Stimulated activated naive CD8-positive, alpha-beta T cell treated with anti-CD3 and anti-CD28 coated beads, Interleukin-15, Interleukin-2, amounts not matched to agents 100 U/mL and 50 U/mL, for 24 hours (primary cell): ENCODE measurements at places on chromosomes 7 and 10.

DNA sequence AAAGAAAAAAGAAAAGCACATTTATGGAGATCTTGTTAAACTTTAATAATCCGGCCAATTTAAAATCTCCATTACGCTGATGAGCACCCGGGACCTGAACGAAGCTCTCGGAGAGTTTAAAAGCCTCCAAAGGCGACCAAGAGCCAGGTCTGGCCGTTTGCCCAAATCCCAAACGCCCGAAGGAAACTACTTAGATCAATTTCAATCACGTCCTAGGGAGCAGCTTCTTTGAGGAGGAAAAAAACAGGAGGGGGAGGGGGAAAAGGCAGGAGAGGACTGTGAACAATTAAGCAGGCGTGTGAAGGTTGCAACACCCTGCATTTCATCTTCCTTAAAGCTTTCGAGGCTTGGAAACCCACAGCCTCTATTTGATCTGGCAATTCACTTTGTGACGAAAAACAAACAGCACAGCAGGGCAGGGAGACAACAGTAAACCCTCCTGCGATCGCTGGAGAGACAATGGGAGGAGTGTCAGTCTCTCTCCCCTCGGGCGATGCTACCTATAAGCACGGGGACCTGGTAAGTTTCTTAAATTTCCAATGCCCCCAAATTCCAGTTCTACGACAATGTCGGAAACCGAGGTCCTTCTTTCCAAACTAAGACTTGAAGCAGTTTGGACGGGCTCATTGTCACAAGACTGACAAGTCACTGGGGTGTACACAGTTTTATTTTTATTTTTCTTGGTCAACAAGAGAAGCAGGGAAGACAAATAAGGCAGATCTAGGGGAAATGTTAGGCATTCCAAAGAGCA is 1.2 kb downstream of the KLF6 start:
- DNase-seq, result no peak

- DNase-seq, result no peak
These were observed 127.6 kb upstream of the CXCL12 start for GRCh38 chr10:44512431-44513022.

- DNase-seq, result no peak
These were observed 1262.0 kb downstream of the TYW1 start for GRCh38 chr7:68258609-68259008.

DNA sequence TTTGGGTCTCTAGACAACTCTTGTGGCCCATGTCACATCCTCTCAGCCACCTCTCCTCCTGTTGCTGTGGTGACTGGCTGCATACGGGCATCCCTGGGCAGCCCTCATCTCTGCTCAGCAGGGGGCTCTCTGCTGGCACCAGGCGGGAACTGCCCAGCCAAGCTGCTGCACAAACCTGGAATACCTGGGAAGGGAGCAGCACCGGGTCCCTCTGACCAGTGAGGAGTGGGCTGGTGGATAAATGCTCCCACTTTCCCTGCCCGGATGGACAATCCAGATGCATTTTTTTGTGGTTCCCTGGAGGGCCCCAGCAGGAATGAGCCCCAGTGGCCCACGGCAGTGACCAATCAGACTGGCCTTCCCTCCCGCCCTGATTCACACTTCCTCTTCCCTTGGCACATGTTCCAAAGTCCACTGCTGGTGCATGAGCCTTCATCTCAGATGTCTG is 21.9 kb downstream of the GRID1 start:
- DNase-seq, result no peak

DNA sequence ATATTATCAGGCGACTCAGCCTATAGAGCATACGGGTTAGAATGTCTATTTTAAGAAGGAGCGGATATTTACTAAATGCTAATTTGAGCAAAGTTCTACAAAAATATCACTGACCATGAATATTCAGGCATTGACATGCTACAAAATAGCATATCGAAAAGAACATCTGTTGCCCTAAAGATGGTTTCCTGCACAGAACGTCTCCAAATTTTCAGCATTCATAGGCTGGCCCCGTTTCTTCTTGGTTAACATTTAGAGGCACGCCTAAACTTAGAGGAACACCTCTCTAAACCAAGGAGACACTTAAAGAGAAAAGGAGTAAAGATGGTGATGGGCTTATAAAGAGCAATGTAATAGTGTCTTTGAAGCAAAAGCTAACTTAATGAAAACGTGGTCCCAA is 1.3 kb upstream of the MINPP1 start:
- DNase-seq, result no peak
